Activated T-cell treated with anti-CD3 and anti-CD28 coated beads for 1 hour (primary cell): ENCODE measurements at places on chromosomes 11 and 22.
A peak's percentile ranks its signal among the peaks of the same experiment; 100 is the strongest.

- no peak for DNase-seq
Measured at GRCh38 chr22:42685941-42686653, 34.6 kb downstream of the A4GALT start.

- DNase-seq, result no peak
Measured at GRCh38 chr11:122491509-122491908, 164.0 kb upstream of the UBASH3B start.

DNA sequence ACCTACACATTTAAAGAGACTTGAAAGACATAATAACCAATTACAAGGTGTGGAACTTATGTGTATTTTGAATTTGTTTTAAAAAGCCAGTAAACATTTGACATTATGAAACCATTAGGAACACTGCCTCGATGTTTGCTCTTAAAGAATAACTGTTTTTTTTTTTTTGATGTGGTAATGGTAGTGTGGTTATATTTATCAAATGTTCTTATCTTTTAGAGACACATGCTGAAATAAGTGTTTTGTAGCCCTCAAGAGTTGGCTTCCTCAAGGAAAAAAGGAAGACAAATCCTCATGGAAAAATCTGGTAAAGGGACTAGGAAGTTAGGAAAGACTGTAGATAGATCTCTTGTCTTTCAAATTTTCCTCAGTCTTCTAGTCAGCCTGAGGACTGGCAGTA is 2.2 kb upstream of the ABTB2 start:
- DNase-seq, result no peak

DNA sequence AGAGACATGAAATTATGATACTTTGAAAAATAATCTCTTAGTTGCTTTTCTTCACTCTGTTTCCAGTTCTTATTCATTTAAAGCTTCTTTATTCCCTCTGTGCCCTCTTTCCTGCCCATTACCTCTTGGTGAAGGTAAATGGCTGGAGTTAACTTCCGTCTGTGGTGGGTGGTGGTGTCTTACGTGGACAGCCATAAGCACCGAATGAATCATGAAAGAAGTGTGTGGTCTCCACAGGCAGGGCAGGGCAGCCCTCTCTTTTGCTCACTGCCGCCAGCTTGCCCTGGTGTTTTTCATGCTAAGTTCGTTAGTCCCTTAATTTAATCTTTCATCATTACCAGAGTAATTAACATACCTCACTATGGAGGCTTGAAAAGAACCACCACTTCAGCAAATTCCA is 98.7 kb upstream of the SORL1-AS1 start:
- no peak for DNase-seq

DNA sequence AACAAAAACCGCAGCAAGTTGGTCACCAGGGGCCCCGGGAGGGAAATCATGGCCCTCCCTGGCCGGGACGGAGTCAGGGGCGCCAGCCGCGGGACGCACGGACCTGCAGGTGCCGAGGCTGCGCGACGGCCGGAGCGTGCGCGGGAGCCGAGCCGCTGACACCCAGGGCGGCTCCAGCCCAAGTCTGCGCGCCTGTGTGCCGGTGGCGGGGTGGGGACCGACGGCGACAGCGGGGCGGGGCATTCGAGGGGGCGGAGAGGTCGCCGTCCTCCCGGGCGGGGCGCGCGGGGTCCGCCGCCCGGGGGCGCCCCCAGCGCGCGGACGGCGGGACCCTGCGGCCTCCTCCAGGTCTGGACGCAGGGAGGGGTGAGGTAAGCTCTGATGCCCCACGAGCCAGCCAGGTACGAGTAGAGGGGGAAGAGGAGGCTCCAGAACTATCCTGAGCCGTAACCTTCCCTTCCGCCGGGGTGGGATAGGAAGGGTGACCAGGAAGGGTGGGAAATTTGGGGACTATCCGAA is at the start of gene ESAM:
Gene ESAM (minus strand): TSS at position 186 of the 519 bp plus-strand sequence. CDS start 136 bp downstream, at position 50.
- peak; percentile 57 for DNase-seq

GRCh38 chr11:108847298-108847990 is 182.6 kb downstream of the DDX10 start:
- no peak for DNase-seq

- DNase-seq, result no peak
Measured at GRCh38 chr11:128198216-128198772, 389.1 kb downstream of the ETS1 start.

GRCh38 chr22:19879643-19879991 is 24.9 kb upstream of the GNB1L start:
- no peak for DNase-seq

DNA sequence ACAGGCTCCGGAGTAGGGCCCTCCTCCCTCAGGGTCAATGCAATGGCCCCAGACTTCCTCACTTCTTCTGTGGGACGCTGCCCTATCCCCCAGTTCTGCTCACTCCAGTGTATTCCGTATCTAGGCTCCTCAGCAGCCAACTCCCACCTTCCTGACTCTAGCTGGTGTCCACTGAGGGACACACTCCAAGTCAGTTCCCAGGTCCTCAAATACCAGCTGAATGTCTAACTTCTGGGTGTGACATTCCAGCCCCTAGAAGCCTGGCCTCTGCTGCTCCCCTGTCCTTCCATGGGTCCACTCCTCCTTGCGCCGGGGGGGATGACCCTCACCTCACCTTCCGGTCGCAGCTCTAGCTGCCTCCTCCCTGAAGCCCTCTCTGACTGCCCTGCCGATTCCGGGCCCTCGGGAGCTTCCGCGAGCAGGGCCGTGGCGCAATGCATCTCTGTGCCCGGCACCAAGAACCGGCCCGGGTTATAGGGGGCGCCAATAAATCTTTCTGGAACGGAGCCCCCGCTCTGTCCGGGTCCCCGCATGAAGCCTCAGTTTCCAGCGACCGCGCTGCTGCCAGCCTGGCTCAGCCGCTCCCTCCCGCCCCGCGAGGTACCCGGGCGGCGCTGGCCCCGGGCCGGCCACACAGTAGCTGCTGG is 15.4 kb downstream of the BAD start:
- peak; percentile 26 for DNase-seq

GRCh38 chr22:42960531-42961399 is 54.2 kb downstream of the PACSIN2 start:
- DNase-seq, result no peak

DNA sequence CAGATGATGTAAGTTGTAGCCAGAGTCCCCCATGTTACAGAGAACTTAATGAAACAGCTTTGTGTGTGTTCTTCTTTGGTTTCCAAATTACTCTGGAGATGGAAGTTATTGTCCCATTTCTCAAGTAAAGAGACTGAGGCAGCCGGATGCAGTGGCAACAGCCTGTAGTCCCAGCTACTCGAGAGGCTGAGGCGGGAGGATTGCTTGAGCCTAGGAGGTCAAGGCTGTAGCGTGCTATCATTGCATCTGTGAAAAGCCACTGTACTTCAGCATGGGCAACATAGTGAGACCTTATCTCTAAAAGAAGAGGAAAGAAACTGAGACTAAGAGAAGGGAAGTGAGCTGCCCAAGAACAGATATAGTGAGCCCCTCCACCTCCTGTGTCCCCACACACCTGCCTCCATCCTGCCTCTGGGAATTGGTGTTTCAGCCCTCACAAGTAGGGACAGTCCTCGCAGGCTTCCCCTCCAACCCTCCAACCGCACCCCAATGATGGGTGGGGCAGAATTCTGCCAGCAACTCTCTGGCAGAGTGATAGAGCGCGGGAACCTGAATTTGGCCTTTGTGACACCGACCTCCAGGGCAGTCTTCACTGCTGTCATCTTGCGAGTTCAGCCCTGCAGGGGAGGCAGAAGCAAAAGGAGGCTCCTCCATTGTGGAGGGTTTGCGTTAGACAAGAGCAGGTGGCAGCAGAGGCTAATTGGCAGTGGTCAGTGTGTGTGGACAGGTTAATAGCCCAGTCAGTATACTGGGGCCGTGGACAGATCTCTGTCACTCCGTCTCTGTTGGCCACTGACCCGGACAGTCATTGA is 1.6 kb downstream of the PDXP start:
- DNase-seq, result no peak

- DNase-seq, result no peak
Measured at GRCh38 chr11:83219095-83219494, 25.6 kb downstream of the ANKRD42 start.

- DNase-seq, result no peak
Measured at GRCh38 chr22:17810570-17811116, 36.4 kb upstream of the BID start.

GRCh38 chr22:23270212-23270733 is 90.0 kb downstream of the BCR start:
- DNase-seq, result no peak

GRCh38 chr11:67437082-67437808 is at the start of gene PTPRCAP:
TSS of gene PTPRCAP (minus strand) at chr11:67437682. CDS start at chr11:67437619, 63 bp downstream.
- peak; percentile 71 for DNase-seq

GRCh38 chr11:129611661-129612446 is 203.8 kb upstream of the TMEM45B start:
- no peak for DNase-seq

GRCh38 chr11:43866520-43866919 is 14.1 kb upstream of the ALKBH3 start:
- DNase-seq, result no peak

- DNase-seq, result no peak
Measured at GRCh38 chr22:48575618-48576332, 1251.9 kb downstream of the BRD1 start.

DNA sequence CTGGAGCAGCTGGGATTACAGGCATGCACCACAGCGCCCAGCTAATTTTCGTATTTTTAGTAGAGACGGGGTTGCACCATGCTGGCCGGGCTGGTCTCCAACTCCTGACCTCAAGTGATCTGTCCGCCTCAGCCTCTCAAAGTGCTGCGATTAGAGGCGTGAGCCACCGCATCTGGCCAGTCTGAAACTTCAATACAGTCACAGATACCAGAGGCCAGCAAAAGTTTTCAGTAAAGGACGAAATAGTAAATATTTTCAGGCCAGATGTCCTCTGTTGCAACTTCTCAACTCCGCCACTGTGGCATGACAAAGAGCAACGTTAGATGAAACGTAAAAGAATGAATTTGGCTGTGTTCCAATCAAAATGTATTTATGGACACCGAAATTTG is 403.6 kb downstream of the MN1 start:
- DNase-seq, result no peak

GRCh38 chr22:24819911-24820461 is 14.0 kb downstream of the SGSM1 start:
- DNase-seq, result no peak

DNA sequence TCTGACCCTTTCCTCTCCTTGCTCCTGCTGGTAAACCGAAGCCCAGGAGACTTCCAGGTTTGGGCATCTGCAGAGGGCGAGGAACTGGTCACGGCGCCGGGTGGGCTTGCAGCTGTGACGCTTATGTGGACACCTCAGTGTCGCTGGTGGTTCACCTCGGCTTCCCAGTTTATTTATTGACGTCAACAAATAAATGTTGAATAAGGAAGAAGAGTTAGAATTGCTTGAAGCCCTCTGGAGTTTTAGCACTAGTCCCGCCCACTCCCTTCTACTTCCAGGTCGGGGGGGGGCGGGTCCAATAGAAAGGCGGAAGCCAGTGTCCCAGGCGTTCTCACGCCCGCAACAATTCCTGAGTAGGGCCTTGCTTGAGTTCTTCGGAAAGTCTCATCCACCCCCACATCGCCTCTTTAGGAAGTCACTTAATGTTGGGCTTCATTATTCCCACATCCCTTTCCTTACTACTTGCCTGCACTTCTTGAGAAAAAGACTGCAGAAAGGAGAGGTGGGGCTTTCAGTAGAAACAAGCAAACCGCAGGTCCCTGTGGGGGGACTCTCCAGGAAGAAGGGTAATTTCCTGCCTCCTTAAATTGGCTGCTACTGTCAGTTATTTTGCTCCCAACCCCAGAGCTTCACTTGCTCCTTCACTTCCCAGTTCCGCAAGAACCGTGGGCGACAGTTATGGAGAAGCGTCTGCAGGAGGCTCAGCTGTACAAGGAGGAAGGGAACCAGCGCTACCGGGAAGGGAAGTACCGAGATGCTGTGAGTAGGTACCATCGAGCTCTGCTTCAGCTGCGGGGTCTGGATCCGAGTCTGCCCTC is at the start of gene TTC9C:
Gene TTC9C (plus strand): TSS at position 316 of the 818 bp plus-strand sequence. CDS start 363 bp downstream, at position 679.
- peak; percentile 77 for DNase-seq

DNA sequence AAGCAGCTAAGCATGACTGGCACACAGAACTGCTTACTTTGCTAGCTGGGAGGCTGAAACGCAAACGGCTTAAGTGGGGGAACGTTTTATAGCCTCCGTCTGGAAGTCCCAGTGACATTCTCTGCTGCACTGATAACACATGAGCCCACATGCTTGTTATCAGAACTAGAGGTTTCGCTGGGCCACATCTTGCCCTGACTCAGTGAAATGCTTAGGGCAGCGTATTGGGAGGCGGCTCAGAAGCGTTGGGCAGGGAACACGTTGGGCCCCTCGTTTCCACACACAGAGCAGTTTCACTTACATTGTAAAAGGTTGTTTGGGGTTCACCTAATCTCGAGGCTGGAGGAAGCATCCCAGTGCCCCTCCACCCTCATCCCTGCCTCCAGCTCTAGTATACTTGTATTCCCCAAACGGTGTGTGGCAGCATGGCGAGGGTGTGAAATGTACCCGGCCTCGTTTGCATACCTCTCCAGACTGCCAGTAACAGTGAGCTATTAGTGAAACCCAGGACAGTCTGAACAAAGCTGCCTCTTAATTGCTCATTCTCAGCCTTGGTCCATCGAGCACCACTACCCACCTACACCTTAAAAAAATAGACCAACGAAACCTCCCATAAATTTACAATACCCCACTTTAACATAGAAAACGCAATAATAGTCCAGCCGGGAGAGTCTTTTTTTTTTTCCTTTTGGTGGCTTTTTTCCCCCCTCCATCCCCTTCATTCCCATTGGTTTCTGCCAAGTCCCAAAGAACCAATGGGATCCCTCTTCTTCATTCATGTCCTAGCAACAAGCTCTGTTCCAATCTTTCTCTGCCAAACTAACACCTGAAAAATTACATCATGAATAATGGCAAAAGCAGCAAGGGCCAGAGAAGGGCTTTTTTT is 218.8 kb upstream of the SORL1-AS1 start:
- no peak for DNase-seq

DNA sequence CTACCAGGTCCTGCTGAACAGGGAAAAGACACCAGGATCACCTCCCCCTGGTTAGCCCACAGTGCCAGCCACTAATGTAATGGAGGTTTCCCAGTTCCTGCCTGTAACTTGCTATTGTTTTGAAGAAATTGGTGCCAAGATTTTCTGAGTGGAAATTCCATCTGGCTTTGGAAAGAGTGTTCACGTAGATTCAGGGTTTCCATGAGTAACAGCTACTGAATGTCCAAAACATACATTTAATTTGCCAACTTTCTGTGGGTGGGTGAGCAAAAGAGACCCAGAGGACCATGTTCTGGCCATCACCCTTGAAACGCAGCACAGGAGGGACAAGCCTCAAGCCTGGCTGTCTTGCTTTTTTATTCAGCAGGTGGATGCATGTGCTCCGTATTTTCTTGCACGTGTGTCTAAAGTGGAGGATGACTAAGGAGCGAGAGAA is 8.8 kb upstream of the DKK3 start:
- DNase-seq, result no peak

- no peak for DNase-seq
Measured at GRCh38 chr22:22930571-22931556, 43.2 kb downstream of the IGLL5 start.
